ENCODE measurements at places on chromosomes 11 and 22.

GRCh38 chr11:112364962-112365481 lies 104.4 kb upstream of the PLET1 start:
- peak; percentile 56 for DNase-seq

- DNase-seq, result no peak
These were observed 4.0 kb downstream of the SYT12 start for GRCh38 chr11:67026941-67027340.

GRCh38 chr11:111112614-111113013 lies 132.9 kb upstream of the POU2AF2 start:
- DNase-seq, result no peak

DNA sequence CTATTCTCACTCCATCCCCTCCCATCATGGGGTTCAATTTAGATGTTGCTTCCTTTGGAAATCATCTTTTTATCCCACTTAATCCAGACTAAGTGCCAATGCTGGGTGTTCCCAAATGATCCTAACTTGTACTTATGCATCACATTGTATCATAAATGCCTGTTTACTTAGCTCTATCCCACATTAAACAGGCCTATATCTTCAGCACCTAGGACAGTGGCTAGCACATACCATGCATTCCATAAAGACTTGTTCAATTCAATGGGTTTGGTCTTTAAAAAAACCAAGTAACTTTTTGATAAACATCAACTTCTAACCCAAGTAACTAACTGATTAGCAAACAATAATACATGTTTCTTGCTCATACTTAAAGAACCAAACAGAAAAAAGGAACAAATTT lies 40.6 kb downstream of the RSF1 start:
- peak; percentile 60 for DNase-seq

DNA sequence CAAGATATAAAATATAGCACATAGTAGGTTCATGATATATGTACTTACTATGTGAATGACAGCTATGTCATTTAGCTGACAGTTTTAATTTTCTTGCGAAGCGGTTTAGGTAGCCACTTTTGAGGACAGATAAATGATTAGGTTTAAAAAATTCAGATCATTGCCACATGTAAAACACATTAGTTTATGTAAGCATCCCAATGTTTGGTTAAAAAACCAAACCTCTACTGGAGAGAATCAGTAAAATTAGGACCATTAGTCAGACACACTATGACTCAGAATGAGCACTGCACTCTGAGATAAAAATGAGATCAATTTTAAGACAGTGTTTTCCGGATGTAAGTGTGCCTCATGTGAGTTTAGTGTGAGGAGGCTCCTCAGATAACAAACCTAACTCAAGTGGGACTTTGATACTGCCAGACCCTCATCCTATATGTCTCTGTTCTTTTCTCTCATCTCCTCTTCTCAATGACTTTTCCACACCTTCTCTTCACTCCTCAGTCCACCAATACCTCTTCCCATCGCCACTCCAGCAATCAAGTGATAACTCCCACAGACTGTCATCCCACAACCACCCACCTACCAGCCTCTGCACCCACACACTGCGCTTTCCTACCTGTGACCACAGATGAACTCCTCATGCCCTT lies 6.8 kb upstream of the OR2AT4 start:
- DNase-seq, result peak; percentile 54

DNA sequence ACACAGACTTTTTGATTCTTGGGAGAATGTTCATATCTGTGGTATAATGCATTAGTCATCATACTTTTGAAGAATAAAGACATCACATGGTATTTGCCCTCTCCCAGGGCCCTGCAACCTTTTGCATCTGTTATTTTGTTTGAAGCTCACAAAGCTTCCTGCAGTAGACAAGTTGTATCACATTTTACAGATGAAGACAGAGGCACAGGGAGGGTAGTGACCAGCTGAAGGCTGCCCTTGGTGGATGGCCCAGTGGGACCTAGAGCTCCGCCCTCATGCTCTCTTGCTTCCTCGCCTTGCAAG lies 66.4 kb downstream of the UBASH3B start:
- peak; percentile 81 for DNase-seq

DNA sequence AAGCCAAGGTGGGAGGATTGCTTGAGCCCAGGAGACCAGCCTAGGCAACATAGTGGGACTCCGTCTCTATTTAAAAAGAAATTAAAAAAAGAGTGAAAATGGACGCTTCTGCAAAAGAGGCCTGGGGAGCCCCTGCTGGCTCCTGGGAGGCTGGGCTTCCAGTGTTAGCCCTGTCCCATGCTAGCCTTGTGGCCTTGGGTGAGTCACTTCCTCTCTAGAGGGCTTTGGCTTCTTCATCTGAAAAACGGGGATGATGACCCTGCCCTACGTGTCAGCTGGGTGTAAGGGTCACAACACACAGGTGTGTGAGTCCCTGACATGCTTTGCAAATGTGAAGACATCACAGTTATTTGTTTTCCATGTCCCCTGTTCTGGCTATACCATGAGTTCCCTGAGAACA lies 32.8 kb downstream of the FAM227A start:
- DNase-seq, result no peak

DNA sequence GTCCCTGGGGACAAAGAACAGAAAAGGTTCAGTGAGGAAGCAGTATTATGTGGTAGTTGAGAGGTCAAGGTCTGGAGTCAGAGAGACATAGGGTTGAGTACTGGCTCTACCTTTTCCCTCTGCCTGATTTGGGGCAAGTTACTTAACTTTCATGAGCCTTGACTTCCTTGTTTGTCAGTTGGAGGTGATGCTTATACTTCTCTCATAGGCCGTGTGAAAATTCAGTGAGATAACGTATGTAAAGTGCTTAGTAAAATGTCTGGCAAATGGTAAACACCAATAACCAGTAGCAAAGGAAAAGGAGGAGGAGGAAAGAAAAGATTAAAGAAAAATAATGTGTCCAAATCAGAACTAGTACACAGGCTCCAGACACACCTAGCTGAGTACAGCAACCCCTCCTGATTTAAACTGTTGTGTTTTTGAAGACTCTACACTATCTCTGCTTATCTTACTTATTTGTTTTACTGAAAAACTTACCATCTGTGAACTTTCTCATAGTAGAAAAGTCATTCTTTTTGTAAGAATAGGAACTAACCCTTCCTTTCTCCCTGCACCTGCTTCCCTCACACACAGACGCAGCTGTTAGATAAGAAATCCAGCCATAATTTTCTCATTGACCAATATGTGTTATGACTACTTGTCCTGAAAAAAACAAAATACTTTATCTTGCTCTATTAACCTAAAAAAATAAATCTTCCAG lies 126.9 kb downstream of the CD44 start:
- DNase-seq, result no peak

GRCh38 chr22:23063539-23064380 lies 6.6 kb upstream of the GNAZ start:
- no peak for DNase-seq

GRCh38 chr11:57391539-57391938 lies 1.1 kb upstream of the PRG2 start:
- no peak for DNase-seq

GRCh38 chr11:110380836-110381622 lies 48.7 kb upstream of the FDX1 start:
- no peak for DNase-seq

DNA sequence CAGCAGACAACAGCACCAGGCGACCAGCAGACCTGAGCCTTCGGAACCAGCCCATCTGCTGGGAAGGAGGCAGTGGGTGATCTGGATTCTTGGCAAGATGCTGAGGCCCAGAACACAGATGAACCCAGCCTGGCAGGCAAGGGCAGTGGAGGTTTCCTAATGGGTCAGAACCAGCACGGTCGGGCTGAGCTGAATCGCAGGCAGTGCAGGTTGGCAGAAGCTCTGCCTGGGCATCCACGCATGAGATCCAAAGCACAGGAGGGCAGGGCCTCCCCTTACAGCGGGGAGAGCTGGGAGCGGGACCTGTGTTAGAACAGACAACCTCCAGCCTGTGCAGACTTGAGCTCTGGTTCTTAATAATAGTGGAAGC lies 47.5 kb downstream of the DSCAML1 start:
- no peak for DNase-seq

DNA sequence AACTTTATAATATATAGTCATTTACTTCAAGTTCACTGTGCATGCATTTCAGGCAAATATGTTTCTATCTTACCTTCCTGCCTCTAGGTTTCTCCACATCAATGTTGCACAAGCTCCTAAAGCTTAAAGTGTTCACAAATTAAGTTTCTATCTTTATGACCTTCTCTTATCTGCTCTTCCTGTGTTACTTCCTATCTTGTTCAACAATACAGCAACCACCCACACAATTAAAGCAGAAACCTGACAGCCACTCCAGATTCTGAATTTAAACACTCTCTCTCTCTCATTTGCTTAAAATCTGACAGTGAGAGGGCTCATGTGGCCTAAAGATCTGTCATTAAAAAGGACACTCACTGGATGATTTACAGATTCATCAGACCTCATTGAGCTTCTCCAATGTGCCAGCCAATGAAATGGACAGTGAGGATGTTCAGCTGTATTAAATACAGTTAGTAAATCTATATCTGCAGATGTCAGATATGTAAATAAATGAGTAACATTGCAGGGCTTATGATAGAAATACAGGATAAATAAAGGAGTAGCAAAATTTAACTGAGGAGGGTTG lies 10.9 kb downstream of the PDGFD start:
- DNase-seq, result no peak
